ENCODE measurements at places on chromosomes 5 and 9.

DNA sequence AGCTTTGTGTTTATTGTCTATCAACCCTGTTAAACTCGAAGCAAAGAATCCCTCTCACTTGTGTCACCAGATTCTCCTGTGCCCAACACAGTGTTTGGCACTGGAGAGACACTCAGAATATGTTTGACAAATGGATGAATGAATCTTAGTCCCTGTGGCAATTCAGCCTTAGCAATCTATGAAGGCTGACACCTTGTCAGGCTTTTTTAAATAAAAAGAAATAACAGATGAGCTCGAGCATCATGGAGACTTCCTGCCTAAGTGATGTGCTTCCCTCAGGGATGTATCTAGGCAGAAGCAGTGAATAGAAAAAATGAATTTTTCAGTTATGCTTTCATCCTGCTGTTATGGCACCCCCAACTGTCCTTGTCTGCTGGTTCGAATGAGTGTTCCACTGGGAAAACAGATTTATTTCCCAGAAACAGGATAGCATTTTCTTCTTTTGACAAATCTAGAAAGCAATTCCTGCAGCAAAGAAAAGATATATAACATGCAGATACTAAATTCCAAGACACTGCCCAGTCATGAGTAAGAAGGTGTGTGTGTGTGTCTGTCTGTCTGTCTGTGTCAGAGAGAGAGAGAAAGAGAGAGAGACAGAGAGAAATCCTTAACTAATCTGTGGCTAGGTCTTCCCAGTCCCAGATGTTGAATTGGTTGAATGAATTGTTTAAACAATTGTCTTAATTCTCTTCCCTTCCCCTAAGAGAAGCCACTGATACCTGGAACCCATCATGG is 16.7 kb downstream of the MAMDC2 start:
- DNase-seq = no peak
- no peak overlapping the region for H3K27ac ChIP-seq
- H3K36me3 ChIP-seq = no peaks in the 10 kb centered on the region
- no peaks in the 10 kb centered on the region for H3K27me3 ChIP-seq
- no peaks in the 10 kb centered on the region for H3K4me1 ChIP-seq
- no peak overlapping the region for H3K4me3 ChIP-seq

- no peak for DNase-seq
- H3K36me3 ChIP-seq = peaks cover 9% of the 10 kb centered on the region
- H3K4me3 ChIP-seq = no peak overlapping the region
- no peaks in the 10 kb centered on the region for H3K4me1 ChIP-seq
Measured at GRCh38 chr9:131610231-131610761, 65.0 kb downstream of the PRRT1B start.

DNA sequence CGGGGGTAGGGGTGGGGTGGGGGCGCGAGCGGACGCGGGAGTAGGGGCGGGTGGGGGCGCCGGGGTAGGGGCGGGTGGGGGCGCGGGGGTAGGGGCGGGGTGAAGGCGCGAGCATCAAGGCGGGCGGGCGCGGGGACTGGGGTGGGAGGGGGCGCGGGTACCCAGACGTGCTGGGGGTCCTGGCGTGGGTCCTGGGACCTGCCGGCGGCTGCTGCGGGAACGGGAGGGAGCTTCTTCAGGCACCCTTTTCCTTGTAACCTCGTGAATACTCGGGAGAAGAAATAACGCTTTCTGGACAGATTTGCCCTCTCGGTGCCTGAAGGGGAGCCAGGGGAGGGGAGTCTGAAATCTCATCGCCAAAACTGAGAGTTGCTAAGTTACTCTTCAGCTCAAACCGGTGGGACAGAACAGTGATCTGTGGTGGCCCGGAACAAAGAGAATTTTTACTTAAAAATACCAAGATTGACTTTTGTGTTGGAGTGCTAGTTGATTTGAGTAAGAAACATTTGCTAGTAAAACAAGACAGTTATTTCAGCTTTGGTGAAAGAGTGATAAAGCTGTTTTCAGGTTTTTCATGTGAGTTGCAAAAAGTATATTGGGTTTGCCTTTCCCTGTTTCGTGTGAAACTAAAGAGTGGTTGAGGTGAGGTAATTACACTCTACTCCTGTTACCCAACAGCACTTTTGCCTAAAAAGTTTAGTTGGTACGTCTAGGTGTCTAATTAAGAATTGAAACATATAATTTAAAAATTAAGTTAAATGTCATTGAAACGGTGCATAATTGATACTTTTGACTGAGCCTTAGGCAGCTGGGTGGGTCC is 643 bp downstream of the PLEKHG4B start:
- H3K36me3 ChIP-seq = no peaks in the 10 kb centered on the region
- no peak overlapping the region for H3K27ac ChIP-seq
- no peak overlapping the region for H3K4me3 ChIP-seq
- no peaks in the 10 kb centered on the region for H3K4me1 ChIP-seq

GRCh38 chr9:74125941-74126340 is 371.2 kb upstream of the RORB start:
- DNase-seq = no peak
- H3K27ac ChIP-seq = no peak overlapping the region
- no peak overlapping the region for H3K4me3 ChIP-seq

DNA sequence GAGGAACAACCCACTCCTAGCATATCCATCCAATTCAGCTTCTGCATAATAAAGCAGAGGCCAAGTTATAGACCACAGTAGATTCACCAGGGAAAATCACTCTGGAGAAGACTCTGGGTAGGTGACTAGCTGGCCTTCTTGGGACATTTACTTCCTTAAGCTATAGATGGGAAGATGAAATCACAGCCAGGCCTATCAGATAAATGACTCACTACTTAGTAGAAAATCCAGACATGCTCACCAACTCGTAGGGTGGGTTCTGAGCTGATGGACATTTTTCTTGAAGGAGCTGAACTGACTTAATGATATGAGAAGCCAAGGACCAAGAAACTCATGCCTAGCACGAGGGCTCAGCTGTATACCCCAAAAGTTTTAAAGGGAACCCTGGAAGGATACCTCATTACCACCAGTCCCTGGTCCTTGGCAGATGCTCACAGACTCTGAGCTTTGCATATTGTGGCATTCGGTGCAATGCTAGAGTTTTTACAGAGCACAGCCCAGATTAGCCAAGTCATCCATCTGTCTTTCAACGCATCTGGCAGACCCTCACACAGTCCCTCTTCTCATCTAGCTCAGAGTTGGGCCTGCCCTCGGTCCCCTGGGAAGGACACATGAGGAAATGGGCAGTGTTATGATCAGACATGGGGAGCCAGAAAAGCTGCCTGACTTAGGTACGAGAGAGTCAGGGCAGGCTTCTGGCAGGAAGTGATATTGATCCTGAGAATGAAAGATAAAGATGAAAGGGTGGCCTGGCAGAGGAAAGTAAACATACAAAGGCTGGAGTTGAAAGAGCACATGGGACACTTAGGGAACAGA is 15.0 kb downstream of the ACSL6 start:
- H3K36me3 ChIP-seq = no peaks in the 10 kb centered on the region
- no peak for DNase-seq
- peaks cover 51% of the 10 kb centered on the region for H3K4me1 ChIP-seq
- no peaks in the 10 kb centered on the region for H3K27me3 ChIP-seq
- H3K4me3 ChIP-seq = no peak overlapping the region

- no peaks in the 10 kb centered on the region for H3K36me3 ChIP-seq
- DNase-seq = no peak
- no peak overlapping the region for H3K4me3 ChIP-seq
- H3K27ac ChIP-seq = no peak overlapping the region
- no peaks in the 10 kb centered on the region for H3K4me1 ChIP-seq
Measured at GRCh38 chr5:174667526-174667925, 56.9 kb upstream of the MSX2 start.

DNA sequence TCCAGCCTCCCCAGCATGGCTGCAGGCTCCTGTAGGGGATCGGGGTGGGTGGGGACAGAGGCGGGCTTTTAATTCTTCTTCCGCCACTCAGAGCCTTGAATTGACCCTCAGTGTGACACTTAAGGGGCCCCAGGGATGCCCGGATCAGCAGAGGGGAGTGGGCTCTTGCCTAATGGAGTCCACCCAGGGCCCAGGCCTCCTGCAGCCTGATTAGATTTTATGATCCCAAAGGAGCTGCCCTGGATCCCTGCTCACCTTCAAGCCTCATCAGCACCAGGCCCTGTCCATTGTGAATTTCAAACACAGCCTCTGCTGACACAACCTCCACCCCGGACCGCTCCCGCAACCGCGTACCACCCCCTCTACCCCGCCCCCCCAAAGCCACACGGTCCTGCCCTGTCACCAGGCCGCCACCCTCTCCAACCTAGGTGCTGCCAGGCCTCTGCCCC is 214.1 kb upstream of the IER5L start:
- H3K27ac ChIP-seq = no peak overlapping the region
- H3K27me3 ChIP-seq = no peaks in the 10 kb centered on the region
- DNase-seq = no peak
- H3K36me3 ChIP-seq = no peaks in the 10 kb centered on the region
- H3K4me3 ChIP-seq = no peak overlapping the region

DNA sequence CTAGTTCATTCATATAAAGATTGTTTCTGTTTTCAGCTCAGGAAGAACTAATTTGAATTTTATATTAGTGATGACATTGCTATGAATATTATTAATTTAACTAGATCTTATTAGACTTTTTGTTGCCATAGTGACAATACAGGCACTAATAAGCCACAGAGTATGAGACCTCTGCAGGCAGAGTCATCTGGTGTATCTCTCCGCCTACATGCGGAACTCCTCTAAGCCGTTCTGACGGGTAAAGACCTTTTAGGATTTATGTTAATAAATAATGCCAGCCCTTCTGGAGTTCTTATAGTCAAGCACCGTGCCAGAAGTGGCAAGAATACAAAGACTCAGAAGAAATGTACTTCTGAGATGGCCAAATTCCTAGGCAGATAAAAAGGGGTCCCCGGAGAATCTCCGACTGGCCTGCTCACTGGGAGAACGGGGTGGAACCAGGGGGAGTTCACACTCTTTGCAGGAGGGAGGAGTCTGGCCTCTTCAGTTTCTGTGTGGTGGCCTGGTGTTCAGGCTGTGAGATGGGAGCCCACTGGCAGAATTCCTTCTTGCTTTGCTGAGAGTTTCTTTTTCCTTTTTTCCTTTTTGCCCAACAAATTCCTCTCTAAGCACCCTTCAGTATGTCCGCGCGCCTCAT is 85.1 kb upstream of the IL12B start:
- DNase-seq = no peak
- no peaks in the 10 kb centered on the region for H3K36me3 ChIP-seq
- H3K4me1 ChIP-seq = peaks cover 29% of the 10 kb centered on the region
- no peaks in the 10 kb centered on the region for H3K27me3 ChIP-seq

- peak overlapping the region; percentile 62 for H3K4me3 ChIP-seq
- no peaks in the 10 kb centered on the region for H3K36me3 ChIP-seq
- peaks cover 51% of the 10 kb centered on the region for H3K4me1 ChIP-seq
- H3K27ac ChIP-seq = peak overlapping the region; percentile 91
- H3K27me3 ChIP-seq = no peaks in the 10 kb centered on the region
Measured at GRCh38 chr9:33166231-33167083, 679 bp downstream of the B4GALT1 start.

DNA sequence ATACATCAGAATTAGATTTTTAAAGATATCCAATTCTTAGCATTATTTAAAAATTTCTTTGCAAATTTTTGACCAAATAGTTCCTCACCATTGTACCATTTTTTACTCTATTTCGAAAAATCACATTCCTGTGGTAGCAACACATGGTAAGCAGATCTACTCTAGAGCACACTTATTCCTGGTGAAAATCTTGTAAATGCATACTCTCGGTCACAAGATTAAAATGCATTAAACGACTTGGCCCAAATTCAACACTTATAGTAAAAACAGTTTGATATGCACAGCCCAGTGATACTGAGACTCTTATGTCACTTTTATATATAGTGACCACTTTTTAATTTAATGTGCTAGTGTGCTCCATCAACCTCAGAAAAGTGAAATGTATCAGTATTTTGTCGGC is 208.8 kb upstream of the TARS1 start:
- no peaks in the 10 kb centered on the region for H3K4me1 ChIP-seq
- H3K27me3 ChIP-seq = no peaks in the 10 kb centered on the region
- no peak overlapping the region for H3K4me3 ChIP-seq
- no peak for DNase-seq
- H3K36me3 ChIP-seq = no peaks in the 10 kb centered on the region
- H3K27ac ChIP-seq = no peak overlapping the region

DNA sequence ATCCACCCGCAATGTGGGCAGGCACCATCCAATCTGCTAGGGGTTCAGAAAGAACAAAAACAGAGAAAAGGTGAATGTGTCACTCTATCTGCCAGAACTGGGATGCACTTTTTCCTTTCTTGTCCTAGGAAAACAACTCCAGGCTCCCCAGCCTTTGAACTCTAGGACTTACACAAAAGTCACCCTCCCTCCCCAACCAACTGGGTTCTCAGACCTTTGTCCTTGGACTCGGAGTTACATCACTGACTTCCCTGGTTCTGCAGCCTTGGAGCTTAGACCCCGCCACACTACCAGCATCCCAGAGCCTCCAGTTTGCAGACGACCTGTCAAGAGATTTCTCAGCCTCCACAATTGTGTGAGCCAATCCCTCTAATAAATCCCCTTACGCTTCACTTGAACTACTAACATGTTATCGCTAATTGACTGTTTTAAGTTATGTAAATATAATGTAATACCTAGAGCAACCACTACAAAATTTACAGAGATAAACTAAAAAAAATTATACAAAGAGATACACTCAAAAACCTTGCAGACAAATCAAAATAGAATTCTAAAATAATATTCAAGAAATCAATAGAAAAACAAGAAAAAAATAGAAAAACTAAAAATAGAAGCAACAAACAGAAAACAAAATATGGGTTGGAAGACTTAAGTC is 5.3 kb upstream of the UBLCP1 start:
- no peaks in the 10 kb centered on the region for H3K27me3 ChIP-seq
- no peaks in the 10 kb centered on the region for H3K36me3 ChIP-seq
- H3K4me1 ChIP-seq = peaks cover 10% of the 10 kb centered on the region
- no peak overlapping the region for H3K27ac ChIP-seq

GRCh38 chr5:100792781-100793180 is 110.3 kb downstream of the ST8SIA4 start:
- H3K27me3 ChIP-seq = no peaks in the 10 kb centered on the region
- no peaks in the 10 kb centered on the region for H3K4me1 ChIP-seq
- H3K4me3 ChIP-seq = no peak overlapping the region
- H3K27ac ChIP-seq = no peak overlapping the region

DNA sequence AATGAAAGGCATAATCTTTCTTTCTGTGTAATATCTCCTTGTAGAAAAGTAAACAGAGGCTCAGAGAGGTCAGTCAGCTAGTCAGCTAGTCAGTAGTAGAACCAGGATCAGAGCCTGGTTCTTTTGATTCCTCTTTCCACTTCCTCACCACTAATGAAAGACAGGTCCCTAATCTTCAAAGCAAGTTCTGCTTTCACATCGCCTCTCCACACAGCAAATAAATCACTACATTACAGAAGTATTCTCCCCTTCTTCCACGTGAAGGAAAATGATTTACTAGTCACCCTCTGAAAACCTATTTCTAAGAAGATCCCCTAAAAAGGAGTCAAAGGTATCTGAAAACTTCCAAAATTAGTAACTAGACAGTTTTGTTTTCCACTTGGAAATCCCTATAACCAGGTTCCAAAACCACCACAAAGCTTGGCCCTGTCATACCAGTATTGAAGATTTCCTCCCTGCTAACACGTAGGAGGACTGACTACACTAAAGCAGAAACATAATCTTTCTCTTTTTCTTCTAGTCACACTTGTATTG is 140.5 kb upstream of the TARS1 start:
- DNase-seq = no peak
- H3K36me3 ChIP-seq = no peaks in the 10 kb centered on the region

- H3K36me3 ChIP-seq = no peaks in the 10 kb centered on the region
- no peak overlapping the region for H3K27ac ChIP-seq
- DNase-seq = no peak
- H3K27me3 ChIP-seq = no peaks in the 10 kb centered on the region
- peaks cover 20% of the 10 kb centered on the region for H3K4me1 ChIP-seq
Measured at GRCh38 chr9:79693750-79694149, 122.0 kb downstream of the TLE4 start.

- H3K27me3 ChIP-seq = no peaks in the 10 kb centered on the region
- no peak overlapping the region for H3K27ac ChIP-seq
- no peak overlapping the region for H3K4me3 ChIP-seq
- DNase-seq = no peak
- H3K36me3 ChIP-seq = no peaks in the 10 kb centered on the region
Measured at GRCh38 chr5:334903-335739, 13.6 kb downstream of the AHRR start.
